ENCODE measurements at places on chromosomes 2 and 18.

- no peak for DNase-seq
These were observed 294.6 kb upstream of the CYP26B1 start for GRCh38 chr2:72442270-72442669.

DNA sequence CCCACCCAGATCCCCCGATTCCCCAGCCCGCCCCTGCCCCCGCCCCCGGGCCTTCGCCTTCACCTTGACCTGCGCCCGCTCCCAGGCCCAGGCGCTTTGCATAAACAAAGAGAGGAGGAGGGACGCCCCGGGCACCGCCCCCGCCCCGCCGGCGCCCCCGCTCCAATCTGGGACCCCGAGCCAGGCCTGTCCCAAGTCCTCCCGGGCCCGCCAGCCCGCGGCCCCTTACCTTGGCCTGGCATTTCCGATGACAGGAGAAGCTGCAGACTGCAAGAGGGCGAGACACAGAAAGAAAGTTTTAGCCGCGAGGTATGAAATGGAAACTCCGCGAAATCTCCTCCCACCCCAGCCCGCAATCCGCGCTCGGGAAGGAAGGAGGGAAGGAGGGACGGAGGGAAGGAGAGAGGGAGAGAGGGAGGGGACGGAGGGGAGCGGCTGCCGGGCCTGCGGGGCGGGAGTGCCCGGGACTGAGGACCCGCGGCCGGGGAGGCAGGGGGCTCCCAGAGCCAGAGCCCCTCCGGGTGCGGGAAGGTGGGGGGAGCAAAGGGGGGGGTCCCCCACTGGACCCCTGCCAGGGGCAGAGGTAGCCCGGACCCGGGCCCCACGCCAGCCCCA is 24.2 kb downstream of the TNS1 start:
- DNase-seq, result no peak

DNA sequence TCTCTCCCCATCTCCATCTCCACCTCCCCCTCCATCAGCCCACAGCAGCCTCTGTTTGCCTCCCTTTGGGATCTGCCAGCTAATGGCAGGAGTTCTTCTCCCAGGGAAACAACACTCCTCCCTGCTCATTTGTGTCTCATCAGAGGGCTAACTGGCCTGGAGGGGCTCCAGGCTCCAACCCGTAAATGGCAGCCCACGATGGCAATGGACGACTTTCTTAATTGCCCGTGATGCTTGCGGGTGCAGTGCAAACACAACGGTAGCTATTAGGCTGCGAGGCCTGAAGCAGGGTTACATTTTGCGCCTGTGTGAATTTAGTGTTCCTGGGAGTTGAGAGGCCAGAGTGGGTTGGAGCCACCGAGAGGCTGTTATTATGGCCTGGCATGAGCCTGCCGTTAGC is 285.1 kb downstream of the TNS1 start:
- DNase-seq, result no peak

GRCh38 chr2:73917696-73918207 is 8.9 kb upstream of the DGUOK start:
- no peak for DNase-seq

- DNase-seq, result no peak
These were observed 606.0 kb downstream of the LRP1B start for GRCh38 chr2:141524777-141525176.

GRCh38 chr2:201233812-201234662 is 26.3 kb upstream of the CASP8 start:
- DNase-seq, result no peak

Data from AG09319 (cell line).